ENCODE measurements at places on chromosomes 16 and 17. TPM values are rescaled to one million over a fixed set of nuclear protein-coding genes. Genes with fewer than 3 reads are reported as not detected.

The TMEM114 gene
- 0.97 TPM for total RNA-seq

The WNT3 gene
- total RNA-seq = 2.3 TPM

The SCGB1C2 gene
- not detected for total RNA-seq

The SHCBP1 gene
- total RNA-seq = 0.69 TPM

The SCN4A gene
- 2.8 TPM for total RNA-seq

The KRT17 gene
- 14.5 TPM for total RNA-seq

The AANAT gene
- 0.33 TPM for total RNA-seq

The NOG gene
- total RNA-seq = 0.41 TPM

The UMOD gene
- total RNA-seq = not detected

GRCh38 chr16:64094181-64094965, 1027.5 kb downstream of the CDH11 start:
- no peak for ATAC-seq

DNA sequence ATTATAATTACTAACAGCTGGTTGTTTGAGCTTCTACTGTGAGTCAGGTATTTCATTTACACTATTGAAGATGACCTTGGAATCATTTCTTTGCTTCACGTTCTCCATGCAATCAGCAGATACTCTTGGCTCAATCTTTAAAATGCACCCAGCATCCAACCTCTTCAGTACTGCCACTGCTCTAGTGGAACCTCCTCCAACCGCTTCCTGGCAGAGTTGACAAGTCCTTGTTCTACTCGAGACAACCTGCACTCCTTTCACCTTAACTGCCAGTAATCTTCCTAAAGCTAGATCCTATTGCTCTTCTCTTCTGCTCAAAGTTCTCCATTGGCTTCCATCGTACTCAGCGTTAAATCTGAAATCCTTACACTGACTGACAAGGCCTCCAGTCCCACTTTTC, 86.5 kb downstream of the SYCE1L start:
- ATAC-seq = no peak

GRCh38 chr17:41907185-41907556, 11.6 kb downstream of the ACLY start:
- no peak for ATAC-seq

- ATAC-seq = peak; percentile 70
Measured at GRCh38 chr17:28282596-28282995, 36.4 kb upstream of the TMEM97 start.

- no peak for ATAC-seq
Measured at GRCh38 chr17:31522284-31522931, 130.9 kb downstream of the RAB11FIP4 start.

- peak; percentile 38 for ATAC-seq
Measured at GRCh38 chr17:80937462-80938381, 53.9 kb upstream of the CHMP6 start.

DNA sequence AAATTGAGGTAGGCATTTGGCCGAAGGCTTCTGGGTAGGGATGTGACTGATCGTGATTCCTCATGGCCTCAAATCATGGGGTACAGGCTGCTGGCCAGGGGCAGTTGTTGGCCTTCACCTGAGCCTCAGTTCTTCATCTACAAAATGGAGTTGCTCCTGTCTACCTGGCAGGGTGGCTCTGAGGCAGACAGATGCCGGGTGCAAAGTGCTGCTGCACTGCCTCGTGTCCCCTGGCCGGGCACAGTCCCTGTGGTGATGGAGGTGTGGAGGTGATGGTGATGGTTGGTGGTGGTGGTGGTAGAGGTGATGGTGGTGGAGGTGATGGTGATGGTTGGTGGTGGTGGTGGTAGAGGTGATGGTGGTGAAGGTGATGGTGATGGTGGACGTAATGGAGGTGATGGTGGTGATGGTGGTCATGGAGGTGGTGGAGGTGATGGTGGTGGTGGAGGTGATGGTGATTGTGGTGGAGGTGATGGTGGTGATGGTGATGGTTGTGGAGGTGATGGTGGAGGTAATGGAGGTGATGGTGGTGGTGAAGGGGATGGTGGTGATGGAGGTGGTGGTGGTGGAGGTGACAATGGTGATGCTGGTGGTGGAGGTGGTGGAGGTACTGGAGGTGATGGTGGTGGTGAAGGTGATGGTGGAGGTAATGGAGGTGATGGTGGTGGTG, 52.6 kb downstream of the RNF213 start:
- no peak for ATAC-seq

DNA sequence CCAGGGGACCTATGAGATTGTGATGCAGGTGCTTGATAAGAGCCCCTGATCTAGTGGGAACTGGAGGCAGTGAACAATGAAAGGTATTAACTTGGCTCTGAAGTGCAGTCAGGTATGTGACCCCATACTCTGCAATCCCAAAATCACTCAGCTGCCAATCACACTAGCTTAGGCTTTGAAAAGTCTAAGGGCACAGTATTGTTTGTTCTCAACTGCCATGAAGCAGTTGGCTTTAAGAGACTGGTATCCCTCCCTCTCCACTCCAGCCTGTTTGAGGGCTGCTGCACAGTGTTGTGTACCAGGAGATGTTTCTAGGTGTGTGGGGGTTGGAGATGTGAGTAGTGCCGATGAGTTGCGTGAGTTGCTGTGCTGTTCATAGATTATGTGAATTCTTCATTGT, 2.4 kb downstream of the YPEL2 start:
- ATAC-seq = no peak

DNA sequence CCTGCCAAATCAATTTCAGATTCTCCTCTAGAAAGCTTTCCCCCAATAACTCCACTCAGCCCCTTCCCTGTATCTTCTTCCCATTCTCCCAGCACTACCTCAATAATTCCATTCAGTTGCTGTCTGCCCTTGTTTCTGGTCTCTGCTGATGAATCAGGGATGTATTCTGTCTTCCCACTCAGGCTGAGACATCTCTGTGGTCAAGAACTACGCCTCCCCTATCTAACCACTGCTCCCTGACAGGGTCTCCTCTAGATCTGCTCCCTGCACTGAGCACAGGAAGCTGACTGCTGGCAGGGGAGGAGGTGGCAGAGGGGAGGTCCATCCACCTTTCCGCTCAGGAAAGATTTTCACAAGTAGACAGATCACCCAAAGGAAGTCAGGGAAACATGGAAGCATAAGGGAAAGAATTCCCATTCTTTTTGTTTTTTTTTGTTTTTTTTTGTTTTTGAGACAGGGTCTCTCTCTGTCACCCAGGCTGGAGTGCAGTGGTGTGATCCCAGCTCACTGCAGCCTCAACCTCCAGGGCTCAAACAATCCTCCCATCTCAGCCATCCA, 16.9 kb upstream of the SP2 start:
- no peak for ATAC-seq

GRCh38 chr17:68431661-68432071, 25.6 kb downstream of the WIPI1 start:
- peak; percentile 27 for ATAC-seq

GRCh38 chr16:57191056-57191571, 5.0 kb downstream of the RSPRY1 start:
- ATAC-seq = no peak

DNA sequence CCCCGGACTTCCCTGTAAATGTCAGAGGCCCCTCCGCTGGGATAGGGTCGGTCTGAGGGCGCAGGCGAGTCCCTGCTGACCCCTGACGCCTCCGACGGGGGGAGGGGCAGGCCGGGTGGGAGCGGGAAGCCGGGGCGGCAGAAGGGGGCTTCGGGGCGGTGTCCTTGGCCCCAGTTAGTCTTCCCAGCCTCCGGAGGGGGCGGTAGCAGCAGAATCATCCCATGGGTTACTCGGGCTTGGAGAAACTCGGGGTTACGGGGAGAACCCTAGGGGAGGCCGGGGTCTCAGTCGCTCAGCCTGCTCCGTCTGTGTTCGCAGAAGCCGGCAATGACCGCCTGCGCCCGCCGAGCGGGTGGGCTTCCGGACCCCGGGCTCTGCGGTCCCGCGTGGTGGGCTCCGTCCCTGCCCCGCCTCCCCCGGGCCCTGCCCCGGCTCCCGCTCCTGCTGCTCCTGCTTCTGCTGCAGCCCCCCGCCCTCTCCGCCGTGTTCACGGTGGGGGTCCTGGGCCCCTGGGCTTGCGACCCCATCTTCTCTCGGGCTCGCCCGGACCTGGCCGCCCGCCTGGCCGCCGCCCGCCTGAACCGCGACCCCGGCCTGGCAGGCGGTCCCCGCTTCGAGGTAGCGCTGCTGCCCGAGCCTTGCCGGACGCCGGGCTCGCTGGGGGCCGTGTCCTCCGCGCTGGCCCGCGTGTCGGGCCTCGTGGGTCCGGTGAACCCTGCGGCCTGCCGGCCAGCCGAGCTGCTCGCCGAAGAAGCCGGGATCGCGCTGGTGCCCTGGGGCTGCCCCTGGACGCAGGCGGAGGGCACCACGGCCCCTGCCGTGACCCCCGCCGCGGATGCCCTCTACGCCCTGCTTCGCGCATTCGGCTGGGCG, 542 bp downstream of the GUCY2D start:
- peak; percentile 26 for ATAC-seq

GRCh38 chr17:65558683-65559460, 2.6 kb downstream of the AXIN2 start:
- no peak for ATAC-seq

DNA sequence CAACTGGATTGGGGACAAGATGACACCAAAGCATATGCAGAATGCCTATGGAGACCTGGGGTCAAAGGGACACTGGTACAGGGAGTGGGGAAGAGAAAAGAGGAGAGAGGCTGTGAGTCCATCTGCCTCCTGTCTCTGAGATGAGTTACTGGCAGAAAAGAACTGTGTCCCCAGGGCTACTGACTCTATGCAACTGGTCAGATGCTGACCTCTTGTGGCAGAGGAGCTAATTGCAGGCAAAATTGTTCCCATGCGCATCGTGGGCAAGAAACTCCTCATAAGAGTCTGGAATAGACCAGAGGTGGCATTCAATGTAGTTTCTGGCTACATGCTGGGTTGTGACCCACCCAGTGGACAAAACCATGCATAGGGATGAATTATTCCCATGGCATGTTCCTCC, 26.1 kb upstream of the MLKL start:
- ATAC-seq = no peak

GRCh38 chr16:82639263-82639662, 12.5 kb downstream of the CDH13 start:
- no peak for ATAC-seq

GRCh38 chr16:27177031-27177774, 26.1 kb upstream of the KDM8 start:
- no peak for ATAC-seq

GRCh38 chr16:10661737-10662136, 33.0 kb downstream of the TEKT5 start:
- ATAC-seq = no peak

DNA sequence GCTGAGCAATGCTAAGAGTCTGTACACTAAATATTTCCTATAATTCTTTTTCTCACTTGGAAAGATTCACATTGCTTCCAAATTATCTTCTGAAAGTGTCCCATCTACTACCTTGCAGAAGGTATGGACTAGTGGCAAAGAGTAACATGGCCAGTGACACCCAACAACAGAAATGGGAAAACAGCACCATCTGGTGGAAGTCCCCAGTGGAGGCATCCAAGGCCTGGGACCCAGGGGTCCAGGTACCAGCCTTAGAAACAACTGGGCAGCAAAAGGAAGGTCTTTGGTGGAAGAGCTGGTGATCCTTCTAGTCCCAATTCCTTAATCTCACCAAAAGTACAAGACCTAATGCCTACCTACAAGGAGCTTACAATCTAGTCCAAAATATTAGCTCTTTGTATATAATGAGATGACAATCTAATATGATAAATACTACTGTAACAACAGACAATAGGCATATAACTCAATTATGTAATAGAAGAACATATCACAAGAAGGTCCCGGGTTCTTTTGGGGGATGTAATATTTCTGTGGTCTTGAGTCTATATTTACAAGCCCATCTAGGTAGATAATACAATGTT, 55.3 kb downstream of the SKAP1 start:
- no peak for ATAC-seq

GRCh38 chr16:822174-822908, 21.8 kb upstream of the GNG13 start:
- no peak for ATAC-seq

DNA sequence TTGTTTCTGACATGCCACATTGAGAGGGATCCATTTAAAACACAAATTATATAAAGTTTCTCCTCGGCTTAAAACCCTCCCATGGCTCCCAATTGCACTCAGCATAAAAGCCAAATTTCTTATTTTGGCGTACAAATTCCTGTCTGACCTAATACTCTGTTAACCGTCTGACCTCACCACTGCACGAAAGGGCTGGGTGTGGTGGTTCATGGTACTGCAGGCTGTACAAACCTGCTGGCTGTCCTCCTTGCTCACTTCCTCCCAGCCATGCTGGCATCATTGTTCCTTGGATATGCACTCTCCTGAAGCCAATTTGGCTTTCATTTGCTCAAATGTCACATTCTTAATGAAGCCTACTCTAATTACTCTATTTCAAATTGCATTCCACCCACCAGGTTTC, 301.6 kb upstream of the C16orf82 start:
- no peak for ATAC-seq

- peak; percentile 63 for ATAC-seq
Measured at GRCh38 chr16:17224879-17225281, 245.9 kb downstream of the XYLT1 start.

GRCh38 chr16:65845466-65846209, 520.9 kb upstream of the CDH5 start:
- ATAC-seq = no peak

All from motor neuron (in vitro differentiated cells).